ENCODE measurements at places on chromosomes 7 and 10.

GRCh38 chr7:130129011-130129411 is 58.7 kb downstream of the KLHDC10 start:
- DNase-seq = no peak

DNA sequence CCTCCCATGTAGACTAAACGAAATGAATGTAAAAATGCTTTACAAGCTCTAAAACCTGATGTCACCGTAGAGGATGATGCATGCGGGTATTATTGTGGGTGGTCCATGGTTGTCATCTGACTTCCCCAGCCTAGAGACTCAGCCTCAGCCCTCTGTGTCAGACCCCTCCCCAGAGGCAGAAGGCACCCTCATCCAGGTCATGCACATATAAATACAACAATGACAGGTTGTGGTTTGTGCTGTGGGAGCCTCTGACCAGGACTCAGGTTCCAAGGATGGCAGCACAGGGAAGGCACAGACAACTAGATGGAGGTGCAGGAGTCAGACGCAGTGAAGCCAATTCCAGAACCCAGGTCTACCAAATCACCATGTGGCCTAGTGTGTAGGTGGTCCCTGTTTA is 3.3 kb upstream of the NODAL start:
- DNase-seq = peak; percentile 14

GRCh38 chr10:106500925-106501525 is 663.5 kb downstream of the SORCS1 start:
- no peak for DNase-seq

GRCh38 chr7:41711283-41712064 is 8.6 kb upstream of the INHBA start:
- DNase-seq = no peak

DNA sequence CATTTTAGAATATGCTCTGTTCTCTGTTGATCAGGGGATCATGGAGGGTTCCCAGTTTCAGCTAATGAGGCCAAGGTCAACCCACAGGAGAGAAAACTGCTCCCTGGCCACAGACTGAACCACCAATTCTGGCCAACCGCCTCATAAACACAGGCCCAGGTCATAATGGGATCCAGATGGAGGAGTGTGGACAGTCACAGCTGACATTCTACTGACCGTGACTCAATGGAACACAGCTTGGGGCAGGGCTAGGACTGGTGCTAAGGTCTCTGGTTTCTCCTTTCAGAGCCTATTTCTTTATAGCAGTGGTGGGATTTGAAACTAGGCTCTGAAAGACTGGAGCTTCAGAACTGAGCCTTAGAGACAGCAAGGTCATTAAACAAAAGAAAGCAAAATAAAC is 68.3 kb downstream of the HIPK2 start:
- no peak for DNase-seq

GRCh38 chr10:132571650-132572544 is 34.3 kb downstream of the INPP5A start:
- peak; percentile 69 for DNase-seq

GRCh38 chr10:78540355-78541076 is 506.9 kb downstream of the RPS24 start:
- DNase-seq = no peak

DNA sequence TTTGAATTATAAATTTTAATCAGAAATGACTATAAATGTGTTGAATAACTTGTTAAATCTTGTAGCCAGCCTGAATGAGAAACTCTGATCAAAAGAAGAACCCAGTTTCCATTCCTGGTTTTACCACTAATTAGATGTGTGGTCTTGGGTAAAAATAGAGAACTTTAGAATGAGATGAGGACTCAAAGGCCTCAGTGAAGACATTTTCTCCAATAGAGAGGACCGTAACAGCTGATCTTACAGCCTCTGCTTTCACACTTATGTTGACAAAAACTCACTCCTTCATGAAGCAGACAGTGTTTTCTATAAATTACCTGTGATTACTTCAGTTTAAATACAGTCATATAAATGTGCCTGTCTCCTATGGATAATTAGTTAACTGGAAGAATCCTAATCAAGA is 200.1 kb upstream of the MEOX2 start:
- no peak for DNase-seq

- DNase-seq = peak; percentile 40
Observed at GRCh38 chr10:88389456-88389855, 193.7 kb downstream of the RNLS start.

GRCh38 chr7:128177768-128178550 is 63.1 kb upstream of the LEP start:
- DNase-seq = no peak

DNA sequence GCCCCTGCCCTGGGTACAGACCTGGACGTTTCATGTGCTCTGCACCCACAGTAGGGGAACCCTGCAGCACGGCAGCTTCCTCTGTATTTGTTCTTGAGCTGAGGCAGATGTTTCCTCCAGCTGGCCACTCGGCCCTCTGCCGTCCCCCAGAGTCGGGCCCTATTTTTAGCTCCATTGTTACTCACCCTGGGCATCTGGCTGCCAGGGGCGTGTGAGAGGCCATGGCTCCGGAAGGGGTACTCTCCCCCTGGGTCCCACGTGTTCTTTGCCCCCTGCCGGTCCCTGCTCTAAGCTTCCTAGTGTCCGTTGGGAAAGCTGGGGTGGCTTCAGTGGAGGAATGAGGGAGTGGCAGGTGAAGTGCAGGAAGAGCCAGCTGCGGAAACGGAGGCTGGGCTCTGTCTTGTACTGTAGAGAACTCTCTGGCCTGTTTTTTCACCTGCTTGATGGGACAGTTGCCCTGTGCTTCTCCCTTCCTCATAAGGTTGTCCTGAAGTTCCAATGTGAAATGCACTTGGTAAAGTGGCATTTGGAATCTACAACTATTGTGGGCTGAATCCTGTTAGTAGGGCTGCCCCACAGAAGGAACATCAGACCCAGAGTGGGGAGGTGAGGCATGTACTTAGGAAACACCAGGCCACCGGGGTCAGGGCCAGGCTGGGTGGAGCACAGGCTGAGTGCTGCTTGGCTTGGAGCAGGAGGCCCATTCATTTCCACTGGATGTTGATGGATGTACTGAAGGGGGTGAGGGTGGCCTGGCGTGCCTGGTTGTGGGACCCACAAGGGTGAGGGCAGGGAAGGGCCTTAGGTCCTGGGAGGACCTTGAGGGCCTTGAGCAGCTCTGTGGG is 30.6 kb downstream of the PALD1 start:
- peak; percentile 80 for DNase-seq

- DNase-seq = no peak
Observed at GRCh38 chr10:13915710-13916109, 328.9 kb downstream of the PRPF18 start.

GRCh38 chr10:69452676-69453415 is 1.6 kb downstream of the TSPAN15 start:
- no peak for DNase-seq

- DNase-seq = no peak
Observed at GRCh38 chr7:129006636-129007414, 48.1 kb downstream of the TNPO3 start.

DNA sequence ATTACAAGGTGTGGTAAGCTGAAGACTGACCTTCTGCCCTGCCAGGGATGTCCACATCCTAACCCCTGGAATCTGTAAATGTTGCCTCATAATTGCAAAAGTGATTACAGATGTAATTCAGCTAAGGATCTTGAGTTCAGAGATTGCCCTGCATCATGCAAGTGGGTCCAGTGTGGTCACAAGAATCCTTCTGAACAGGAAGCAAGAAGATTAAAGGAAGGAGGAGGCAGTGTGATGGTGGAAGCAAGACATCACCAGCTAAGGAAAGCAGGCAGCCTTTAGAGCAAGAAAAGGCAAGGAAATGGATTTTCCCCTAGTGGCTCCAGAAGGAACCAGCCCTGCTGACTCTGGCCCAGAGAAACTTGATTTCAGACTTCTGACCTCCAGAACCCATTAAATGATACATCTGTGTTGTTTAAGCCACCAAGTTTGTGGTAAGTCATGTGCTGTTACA is 78.1 kb downstream of the USP6NL start:
- DNase-seq = no peak

GRCh38 chr7:91373111-91373800 is 109.0 kb downstream of the FZD1 start:
- no peak for DNase-seq

DNA sequence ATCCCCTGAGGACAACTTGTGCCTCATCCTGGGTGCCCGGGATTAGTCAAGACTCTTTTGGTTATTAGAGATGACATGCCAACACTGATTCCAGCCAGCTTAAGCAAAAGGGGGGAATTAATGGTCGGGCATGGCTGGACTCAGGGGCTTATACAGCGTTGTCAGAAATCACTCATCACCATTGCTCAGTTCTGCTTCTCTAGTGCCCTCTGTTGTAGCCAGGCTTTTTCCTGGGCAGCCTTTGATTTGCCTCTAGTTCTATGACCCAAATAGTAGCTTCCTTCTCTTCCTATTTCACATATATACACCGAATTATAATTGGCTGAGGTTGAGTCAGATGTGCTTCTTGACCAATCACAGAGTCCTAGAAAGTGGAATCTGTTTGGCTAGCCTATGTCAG is 192.0 kb upstream of the HABP2 start:
- no peak for DNase-seq

GRCh38 chr7:122123746-122124145 is 20.3 kb downstream of the AASS start:
- DNase-seq = no peak

DNA sequence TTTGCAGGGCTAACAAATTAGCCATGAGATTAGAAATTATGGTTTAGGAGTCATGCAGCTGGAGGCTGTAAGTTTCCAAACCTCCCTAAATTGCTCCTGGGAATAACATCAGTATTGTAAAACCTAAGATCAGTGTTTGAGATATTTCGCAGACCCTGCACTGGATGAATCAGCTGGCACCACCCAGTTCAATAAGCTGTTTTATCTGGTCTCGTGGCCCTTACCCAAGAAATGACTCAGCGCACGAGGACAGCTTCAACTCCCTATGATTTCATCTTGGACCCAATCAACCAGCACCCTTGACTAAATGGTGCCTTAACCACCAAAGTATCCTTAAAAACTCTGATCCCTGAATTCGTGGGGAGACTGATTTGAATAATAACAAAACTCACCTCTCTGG is 482.0 kb upstream of the PCDH15 start:
- no peak for DNase-seq

DNA sequence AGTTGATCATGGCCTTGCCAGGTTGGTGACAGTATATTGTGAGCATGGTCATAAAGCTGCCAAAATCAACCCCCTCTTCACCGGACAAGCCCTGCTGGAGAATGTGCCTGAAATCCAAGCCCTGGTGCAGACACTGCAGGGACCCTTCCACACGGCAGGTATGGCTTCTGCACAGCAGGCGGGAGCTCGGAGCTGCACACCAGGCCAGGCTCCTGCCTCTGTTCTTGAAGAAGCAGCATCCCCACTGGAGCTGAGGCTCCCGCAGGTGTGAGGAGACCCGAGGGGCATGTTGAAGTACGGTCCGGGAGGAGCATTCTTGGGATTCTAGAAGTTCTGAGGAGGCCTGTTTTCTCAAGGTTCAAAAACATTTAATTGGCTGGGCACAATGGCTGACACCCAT is 12.7 kb downstream of the DHTKD1 start:
- no peak for DNase-seq

DNA sequence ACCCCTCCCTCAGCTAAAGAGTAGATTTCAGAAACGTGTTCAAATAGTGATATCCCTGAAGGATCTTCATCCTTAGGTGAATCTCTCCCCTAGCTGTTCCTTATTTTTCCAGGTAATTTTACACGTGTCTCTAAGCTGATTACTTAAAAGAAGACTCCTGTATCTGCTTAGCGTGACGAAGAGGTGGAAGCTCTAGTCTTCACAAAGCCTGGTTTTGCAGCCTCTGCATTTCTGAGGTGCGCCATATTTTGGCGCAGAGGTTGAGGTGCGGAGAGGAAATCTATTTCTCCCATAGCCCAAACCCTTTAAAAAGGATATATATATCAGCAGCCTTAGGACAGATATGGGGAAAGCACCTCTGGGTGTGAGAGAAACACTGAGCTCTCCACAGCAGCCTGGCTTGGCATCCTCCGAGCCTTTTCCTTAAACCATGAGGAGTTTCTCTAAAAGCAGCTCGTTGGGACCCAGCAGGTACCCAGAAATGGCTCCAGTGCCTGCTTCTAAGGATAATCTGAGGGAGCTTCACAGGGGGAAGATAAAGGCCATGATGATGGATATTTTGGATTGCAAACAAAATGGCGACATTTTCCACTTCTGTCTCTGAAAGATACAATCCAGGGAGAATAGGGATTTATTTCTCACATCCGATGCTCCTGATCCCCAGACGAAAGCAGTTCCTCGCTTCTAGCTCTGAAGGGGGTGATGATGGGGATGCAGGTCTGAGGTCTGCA is 3.0 kb upstream of the HOXA2 start:
- DNase-seq = no peak

DNA sequence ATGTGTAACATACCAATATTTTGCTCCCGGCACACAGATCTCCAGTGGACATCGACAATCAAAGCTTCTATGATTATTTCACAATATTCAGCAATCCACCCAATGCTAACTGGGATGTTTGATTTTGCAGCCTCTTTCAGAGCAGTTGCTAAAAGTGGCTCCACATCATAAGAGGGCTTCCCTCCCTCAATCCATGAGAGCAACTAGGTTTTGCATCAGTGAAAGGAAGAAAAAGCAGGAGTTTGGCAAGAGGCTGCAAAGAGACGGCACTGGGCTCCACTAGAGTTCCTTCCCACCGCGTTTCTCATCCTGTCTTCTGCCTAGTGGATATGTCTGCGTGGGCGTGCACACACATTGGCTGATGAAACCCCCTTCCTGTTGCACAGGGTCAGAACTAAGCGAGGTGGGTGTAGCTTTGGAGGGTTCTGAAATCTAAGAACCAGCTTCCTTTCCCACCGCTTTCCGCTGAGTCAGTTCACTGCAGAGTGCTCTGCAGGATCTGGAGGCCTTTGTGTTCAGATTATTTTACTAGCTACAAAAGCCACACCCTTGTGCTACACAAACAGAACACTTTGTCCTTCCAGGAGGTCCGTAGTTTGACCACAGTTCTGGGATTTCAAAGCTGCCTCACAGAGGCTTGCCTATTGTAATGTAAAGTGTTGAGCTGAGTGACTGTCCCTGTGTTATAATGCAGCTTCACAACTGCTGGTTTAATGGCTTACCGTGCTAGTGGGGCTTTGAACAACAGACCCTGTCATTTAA is 28.1 kb downstream of the ARL4A start:
- peak; percentile 85 for DNase-seq

DNA sequence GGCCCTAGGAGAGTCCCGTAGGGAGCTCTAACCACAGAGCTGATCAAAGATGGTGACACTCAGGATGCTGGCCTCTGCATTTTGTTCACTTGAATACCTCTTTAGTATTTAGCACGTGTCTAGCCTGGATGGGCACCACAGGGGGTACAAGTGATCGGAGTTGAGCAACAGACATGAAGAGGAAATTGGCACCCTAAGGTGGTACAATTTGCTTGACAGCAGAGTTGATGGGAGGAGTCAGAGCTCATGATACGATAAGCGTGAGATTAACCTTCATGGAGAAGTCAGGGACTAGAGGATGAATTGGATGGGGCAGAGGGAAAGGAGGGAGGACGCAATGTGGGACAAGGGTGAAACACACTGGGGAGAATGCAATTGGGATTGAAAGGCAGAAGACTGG is 9.9 kb upstream of the ZNF212 start:
- no peak for DNase-seq

- DNase-seq = no peak
Observed at GRCh38 chr10:11772575-11773288, 30.6 kb downstream of the ECHDC3 start.

Data from heart left ventricle (tissue), 16 donors.